ENCODE measurements at places on chromosomes 6 and 20. TPM values are rescaled to one million over a fixed set of nuclear protein-coding genes. Genes with fewer than 3 reads are reported as not detected.

RNF144B gene
- 4.2 TPM for total RNA-seq

SSTR4 gene
- not detected for total RNA-seq

TRAPPC3L gene
- total RNA-seq, result not detected

HMGCLL1 gene
- 0.45 TPM for total RNA-seq

SMIM28 gene
- total RNA-seq, result not detected

BAG2 gene
- total RNA-seq, result 6.3 TPM

HLA-B gene
- total RNA-seq, result 3,111 TPM

GRCh38 chr20:45087814-45088213, 13.1 kb downstream of the KCNS1 start:
- no peak for DNase-seq

DNA sequence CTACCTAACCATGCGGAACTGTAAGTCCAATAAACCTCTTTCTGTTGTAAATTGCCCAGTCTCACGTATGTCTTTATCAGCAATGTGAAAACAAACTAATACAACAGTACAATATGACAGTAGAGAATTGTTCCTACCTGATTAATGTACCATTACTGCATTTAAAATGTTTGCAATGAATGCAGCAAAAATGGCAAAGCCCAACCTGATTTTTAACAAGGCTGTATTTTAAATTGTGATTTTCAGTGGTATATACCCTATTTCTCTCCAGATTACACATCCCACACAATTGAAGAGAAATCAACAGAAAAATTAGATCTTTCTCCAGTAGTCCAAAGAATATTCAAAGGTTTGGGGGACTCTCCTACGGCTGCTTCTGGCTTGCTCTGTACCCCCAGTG, 3.3 kb upstream of the PCSK2 start:
- no peak for DNase-seq

DNA sequence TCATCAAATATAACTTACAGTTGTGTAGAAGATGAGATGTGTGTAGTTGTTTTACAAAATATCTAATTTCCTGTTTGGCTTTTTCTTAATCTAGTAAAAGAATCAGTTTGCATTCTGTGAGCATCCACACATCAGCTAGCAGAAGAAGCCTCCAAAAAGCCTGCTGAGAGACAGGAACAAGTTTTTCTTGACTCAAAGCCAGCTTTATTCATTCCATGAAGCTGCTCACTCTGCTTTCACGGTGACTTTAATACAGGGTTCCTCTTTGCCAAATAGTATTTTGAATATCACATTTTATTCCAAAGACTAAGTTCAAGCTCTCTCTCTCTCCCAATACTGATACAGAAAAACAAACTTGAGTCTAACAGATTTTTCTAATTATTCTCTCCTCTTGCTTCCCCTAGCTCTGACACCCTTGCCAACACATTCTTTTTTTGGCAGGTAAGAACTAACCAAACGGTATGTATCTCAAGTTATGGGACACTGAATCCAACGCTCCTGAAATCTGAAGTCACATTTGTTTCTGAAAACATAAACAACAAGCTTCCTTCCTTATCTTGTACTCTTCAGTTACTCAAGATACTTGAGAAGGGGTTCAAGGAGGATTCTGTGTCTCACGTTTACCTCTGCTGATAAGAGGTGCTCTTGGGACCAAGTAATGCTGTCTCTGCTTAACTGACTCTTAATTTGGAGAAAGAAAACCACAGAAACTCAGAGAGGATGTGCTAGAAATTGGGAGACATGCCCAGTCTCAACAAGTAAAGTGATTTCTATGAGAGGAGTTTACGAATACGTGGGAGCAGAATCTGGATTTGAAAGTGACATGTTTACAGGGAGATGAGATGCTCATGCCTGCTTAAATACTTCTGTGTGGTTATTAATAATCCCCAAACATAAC, 184.2 kb upstream of the SPTLC3 start:
- no peak for DNase-seq

- DNase-seq, result no peak
Measured at GRCh38 chr6:20660534-20660933, 126.3 kb downstream of the CDKAL1 start.

Measured in colonic mucosa (tissue), 4 donors.